ENCODE measurements at places on chromosomes 3 and 15. TPM values are rescaled to one million over a fixed set of nuclear protein-coding genes. Genes with fewer than 3 reads are reported as not detected.

- no peak for DNase-seq
Measured at GRCh38 chr3:10004506-10004905, 17.9 kb upstream of the EMC3 start.

- no peak for DNase-seq
Measured at GRCh38 chr3:149476225-149476624, 1.7 kb downstream of the TM4SF4 start.

Gene GPR27
- total RNA-seq = 1.2 TPM

- no peak for DNase-seq
Measured at GRCh38 chr15:101250873-101251829, 697 bp downstream of the CHSY1 start.

GRCh38 chr3:101944308-101944707, 95.0 kb downstream of the NFKBIZ start:
- no peak for DNase-seq

Gene PRTG
- total RNA-seq = 10.1 TPM

Gene ANKRD34C
- not detected for total RNA-seq

DNA sequence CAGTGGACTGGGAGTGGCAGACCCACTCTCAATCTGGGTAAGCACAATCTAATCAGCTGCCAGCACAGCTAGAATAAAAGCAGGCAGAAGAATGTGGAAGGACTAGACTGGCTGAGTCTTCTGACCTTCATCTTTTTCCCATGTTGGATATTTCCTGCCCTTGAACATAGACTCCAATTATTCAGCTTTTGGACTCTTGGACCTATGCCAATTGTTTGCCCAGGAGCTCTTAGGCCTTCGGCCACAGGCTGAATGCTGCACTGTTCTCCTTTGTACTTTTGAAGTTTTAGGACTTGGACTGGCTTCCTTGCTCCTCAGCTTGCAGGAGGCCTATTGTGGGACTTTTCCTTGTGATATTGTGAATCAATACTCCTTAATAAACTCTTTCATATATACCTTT, 477.7 kb upstream of the ZNF385D start:
- DNase-seq = no peak

DNA sequence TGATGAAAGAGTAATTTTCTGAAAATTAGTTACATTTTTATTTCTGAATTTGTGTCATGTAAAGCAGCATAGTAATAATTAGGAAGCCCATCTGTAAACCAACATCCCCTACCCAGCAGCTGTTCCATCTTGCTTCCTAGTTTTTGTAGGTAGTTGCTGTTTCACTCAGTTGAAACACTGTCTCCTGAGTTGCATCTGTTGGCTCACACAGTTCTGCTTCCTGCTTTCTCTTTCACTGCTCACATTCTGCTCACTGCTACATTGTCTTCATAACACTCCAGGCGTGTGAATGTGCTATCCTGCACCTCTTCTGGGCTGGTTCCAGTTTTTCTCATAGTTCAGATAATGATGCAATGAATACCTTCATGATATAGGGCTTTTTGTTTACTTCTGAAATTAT, 123.4 kb downstream of the EPHB1 start:
- DNase-seq = no peak

- DNase-seq = no peak
Measured at GRCh38 chr3:155407331-155407730, 113.8 kb upstream of the STRIT1 start.
